Stimulated activated CD4-positive, alpha-beta T cell treated with anti-CD3 and anti-CD28 coated beads, Interleukin-1b, Interleukin-23, amount 100 ng/mL, for 48 hours (primary cell): ENCODE measurements at places on chromosomes 6 and 20.

GRCh38 chr6:113457198-113457597 is 399.9 kb upstream of the MARCKS start:
- no peak for DNase-seq

DNA sequence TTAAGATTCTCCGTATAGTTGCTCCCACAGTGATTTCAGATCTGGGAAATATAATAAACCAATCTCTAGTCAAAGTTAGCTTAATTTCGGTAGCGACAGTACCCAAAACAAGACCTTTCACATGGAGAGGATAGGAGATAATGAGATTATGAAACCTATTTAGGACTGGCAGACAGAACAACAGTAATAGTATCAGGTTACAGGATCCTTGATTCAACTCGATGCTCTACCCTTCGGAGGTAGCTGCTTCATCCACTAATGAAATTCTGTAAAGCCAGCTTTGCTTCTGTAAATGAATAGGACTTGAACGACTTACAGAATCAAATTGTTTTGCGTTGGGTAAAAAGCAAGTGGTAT is 534 bp upstream of the AKIRIN2 start:
- no peak for DNase-seq

DNA sequence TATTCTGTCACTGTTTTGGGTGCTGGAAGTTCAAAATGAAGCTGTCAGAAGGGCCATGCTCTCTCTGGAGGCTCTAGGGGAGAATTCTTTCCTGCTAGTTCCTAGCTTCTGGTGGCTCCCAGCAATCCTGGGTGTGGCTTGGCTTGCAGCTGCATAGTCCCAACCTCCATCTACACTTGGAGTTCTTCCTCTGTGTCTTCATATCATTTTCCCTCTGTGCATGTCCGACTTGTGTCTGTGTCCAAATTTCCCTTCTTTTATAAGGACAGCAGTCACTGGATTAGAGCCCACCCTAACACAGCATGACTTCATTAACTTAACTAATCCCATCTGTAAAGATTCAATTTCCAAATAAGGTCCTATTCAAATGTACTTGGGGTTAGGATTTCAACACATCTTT is 23.3 kb upstream of the ENPP1 start:
- DNase-seq: no peak

- no peak for DNase-seq
Measured at GRCh38 chr6:33705268-33705885, 6.1 kb downstream of the UQCC2 start.

DNA sequence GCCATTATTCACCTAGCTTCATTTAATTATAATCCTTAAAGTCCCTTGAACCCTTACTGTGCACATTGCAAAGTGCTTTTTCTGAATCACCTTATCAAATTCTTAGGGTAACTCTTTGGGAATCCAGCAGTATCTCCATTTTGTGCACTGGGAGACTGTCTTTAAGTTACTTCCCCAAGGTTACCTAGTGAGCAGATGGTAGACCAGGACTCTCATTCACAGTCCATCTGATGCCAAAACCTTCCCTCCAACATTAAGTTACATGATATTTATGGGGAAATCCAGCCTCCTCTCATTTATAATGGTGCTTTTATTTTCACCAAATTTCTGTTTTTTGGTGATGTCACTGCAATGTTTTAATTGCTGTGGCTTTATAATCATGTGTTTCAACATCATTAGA is 75.7 kb downstream of the NCOA7 start:
- no peak for DNase-seq

- DNase-seq: no peak
Measured at GRCh38 chr20:56689852-56690485, 60.9 kb downstream of the TFAP2C start.

DNA sequence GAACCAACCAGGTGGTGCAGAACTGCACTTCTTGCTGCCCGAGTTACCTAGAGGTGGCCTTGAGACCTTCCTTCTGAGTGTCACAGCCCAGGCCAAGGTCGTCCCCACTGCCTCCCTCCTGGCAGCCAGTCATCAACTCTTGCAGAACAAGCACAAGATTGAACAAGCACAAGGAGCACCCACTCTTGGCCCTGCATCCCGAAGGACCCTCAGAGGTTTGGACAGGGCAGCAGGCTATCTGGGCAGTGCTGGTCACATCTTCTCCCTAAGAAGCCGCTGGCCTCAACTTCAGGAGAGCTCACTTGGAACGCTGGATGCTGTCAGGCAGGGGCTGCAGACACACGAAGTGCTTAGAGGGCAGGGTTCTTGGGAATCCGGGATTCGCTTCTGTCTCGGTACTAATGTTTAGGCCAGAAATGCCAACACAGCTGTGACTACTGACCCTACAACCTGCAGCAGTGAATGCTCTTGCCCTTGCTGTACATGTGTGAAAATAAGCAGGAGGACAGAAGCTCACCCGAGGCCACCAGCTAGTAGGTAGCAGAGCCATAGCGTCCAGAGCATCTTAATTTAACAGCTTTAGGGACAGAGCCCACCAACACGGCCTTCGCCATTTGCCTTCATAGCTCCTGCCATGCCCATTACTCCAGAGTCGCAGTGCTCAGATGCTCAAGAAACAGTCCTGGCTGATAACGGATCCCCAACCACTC is 4.0 kb upstream of the ACSS1 start:
- DNase-seq: no peak

DNA sequence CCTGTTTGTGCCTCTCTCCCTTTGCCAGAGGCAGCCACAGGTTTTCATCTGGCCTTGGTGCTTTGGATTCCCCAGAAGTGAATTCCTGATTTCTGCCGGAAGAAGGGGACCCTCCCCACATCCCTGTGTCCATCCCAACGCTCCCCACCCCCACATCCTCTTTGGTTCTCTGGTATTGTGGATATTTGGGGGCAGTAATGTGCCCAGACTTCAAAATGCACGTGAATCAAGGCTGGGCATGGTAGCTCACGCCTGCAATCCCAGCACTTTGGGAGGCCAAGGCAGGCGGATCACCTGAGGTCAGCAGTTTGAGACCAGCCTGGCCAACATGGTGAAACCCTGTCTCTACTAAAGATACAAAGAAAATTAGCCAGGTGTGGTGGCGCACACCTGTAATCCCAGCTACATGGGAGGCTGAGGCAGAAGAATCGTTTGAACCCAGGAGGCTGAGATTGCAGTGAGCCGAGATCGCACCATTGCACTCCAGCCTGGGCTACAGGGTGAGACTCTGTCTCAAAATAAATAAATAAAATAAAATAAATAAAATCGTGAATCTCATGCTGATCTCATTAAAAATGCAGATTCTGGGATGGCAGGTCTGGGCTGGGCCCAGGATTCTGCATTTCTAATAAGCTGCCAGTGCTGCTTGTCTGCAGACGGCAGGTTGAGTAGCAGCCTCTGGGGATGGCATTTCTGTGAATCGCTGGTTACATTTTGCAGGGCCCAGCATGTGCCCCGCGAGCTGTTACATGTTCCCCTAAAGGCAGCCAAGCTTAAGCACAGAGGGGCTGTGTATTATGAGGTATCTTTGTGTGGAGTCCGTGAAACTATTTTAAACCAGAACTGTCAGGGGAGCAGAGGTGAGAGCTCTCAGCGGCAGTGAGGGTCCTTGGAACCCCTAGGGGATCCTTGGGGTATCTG is 49.0 kb downstream of the SYNJ2 start:
- no peak for DNase-seq

DNA sequence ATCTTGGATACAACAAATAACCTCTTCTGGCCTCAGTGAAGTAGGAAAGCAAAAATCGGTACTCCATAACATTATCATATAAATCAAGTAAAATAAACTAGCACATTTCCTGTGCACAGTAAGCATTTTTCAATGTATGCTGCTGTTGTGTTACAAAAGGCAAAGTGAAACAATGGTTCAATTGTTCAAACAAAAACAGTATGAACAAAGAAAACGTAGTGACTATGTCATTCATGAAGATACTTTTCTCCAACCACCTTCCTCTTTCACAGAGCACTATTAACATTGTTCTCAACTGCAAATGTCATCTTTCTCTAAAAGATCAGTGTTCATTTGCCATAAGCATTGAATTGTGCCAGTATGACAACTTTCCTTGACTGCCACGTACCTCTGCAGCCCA is 318.6 kb upstream of the PRDM1 start:
- no peak for DNase-seq

- no peak for DNase-seq
Measured at GRCh38 chr6:117512056-117512828, 29.8 kb downstream of the DCBLD1 start.

GRCh38 chr20:59398537-59399205 is 98.3 kb downstream of the EDN3 start:
- no peak for DNase-seq

DNA sequence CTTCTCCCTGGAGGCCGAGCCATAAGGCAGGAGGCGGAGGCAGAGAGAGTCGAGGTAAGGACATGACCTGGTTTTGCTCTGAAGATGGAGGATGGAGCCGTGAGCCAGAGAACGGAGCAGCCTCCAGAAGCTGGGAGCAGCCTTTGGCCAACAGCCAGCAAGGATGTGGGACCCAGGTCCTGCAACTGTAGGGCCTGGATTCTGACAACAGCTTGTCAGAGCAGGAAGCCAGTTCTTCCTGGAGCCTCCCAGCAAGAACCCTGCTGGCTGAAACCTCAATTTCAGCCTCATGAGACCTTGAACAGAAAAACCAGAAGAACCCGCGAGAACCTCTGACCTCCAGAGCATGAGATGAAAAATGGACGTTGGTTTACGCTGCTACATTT is 13.4 kb upstream of the MRGBP start:
- DNase-seq: no peak
